CMK (cell line): ENCODE measurements at places on chromosomes 7 and 10.

GRCh38 chr7:102244601-102245000 is 42.1 kb upstream of the SH2B2 start:
- no peak for DNase-seq

GRCh38 chr7:281637-282036 is 8.3 kb upstream of the FOXL3 start:
- no peak for DNase-seq

DNA sequence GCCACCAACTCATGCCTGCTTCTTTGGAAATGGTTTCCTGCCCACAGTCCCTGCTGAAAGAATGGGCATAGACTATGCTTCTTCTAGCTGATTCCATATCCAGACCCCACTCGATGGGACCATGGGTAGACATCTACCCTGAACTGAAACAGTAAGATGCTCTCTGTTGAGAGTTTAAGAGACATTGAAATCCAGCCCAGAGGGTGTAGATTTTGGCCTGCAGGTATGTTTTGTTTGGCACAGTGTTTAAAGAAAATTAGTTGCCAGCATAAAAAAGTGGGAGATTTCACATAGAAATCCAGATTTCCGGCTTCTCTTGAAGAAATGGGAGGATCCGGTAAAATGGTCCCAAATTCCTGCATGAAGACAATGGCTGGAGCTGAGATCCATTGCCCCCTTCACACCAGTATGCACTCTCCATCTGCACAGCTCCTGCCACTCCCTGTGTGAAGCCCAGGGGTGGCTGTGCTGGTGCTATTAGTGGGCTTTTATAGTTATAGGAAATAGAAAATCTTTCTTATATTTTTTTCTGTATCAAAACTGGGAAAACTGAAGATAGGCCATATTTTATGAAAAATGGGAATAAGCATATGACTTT is 218.1 kb downstream of the PTEN start:
- no peak for DNase-seq

GRCh38 chr7:38368191-38368605 is 94.8 kb upstream of the TARP start:
- DNase-seq: no peak

GRCh38 chr10:69878038-69878437 is 76.3 kb downstream of the COL13A1 start:
- DNase-seq: no peak

GRCh38 chr10:55629793-55630490 is 731.1 kb downstream of the ZWINT start:
- DNase-seq: no peak

GRCh38 chr7:143892527-143893300 is 9.3 kb downstream of the TCAF1 start:
- DNase-seq: no peak

- no peak for DNase-seq
Observed at GRCh38 chr10:23291551-23292334, 52.9 kb downstream of the C10orf67 start.

DNA sequence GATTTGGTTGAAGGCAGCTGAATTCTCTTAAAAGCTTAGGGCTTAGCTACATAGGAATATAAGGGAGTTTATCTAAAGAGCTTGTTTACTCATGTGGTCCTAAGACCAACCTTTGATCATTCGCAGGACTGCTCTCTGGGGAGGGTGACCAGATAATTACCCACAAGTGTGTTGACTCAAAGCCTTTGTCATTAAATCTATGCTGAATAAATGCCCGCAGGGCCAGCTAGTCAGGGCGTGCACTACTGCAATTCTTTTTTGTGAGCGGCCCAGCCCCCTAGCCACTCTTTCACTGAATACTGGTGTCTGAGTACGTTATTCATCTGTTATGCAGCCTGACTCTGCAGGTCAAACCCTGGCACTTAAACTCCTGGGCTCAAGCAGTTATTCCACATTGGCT is 69.6 kb downstream of the AKAP9 start:
- no peak for DNase-seq

DNA sequence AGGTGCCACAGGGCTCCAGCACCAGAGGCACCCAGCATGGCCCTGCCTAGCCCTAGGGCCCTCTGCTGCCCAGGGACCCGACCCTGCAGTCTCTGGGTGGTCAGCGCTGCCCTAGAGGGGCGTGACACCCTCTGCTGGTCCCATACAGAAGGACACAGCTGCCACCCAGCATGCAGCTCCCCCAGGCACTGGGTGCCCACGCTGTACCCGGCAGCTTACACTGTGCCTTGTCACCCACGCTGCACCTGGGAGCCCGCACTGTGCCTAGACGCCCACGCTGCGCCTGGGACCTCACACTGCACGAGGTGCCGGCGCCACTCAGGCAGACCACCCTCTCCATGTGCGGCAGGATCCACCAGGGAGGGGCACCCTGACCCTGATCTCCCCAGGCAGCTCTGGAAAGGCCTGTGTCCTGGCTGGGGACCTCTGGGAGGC is 55.2 kb downstream of the PWWP2B start:
- no peak for DNase-seq

GRCh38 chr10:16518822-16519221 is 2.9 kb downstream of the C1QL3 start:
- no peak for DNase-seq

DNA sequence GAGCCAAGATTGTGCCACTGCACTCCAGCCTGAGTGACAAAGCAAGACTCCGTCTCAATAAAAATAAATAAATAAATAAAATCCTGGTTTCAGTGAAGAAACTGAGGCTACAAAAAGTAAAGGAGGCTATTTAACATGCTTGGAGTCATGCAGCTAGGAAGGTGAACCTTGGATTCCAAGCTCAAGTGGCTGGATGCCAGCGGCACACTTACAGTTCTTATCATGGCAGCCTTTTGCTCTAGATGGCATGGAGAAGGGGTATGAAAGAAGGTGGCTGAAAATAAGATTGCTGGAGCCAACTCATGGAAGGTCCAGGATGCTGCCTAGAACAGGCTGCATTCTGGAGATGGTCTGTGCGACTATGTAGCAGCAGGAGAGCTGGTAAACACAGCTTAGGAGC is 170.0 kb downstream of the SLC25A13 start:
- no peak for DNase-seq

DNA sequence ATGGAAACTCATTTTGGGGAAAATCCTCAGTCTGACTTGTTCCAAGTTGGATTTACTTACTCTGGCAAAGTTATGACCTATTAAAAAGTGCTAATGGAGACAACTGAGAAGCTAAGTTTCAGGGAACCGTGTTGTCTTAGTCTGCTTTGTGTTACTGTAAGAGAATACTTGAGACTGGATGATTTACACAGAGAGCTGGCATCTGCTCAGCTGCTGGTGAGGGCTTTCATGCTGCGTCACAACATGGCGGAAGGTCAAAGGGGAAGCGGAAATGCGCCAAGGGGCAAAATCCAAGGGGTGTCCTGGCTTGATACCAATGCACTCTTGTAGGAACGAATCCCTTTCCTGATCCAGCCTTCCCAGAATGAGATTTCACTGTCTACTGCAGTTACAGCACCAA is 46.4 kb downstream of the MTURN start:
- no peak for DNase-seq

DNA sequence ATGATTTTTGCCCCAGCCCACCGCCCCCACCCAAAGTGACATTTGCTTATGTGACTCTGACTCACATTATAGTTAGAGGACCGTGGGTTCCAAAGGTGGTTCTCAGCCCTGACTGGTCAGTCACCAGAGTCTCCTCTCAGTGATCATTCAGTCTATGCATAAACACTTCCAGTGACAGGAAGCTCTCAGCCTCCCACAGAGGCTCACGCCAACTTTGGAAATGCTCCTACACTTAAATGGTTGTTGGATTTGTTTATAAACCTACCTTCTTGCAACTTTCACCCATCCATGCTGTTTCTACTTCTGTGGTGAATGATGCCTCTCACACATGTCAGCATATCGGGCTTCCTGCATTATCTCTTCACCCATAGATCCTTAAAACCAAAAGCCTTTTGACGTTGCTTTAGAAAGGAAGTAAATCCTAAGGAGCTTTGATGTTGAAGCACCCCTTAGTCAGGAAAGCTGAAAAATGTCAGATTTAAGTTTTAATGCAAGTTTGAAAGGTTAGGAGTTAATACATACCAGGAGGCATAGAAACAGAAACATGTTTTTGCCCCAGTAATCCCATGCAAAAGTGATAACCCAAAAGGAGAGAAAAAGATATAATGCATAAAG is 46.5 kb upstream of the FGL2 start:
- DNase-seq: no peak

DNA sequence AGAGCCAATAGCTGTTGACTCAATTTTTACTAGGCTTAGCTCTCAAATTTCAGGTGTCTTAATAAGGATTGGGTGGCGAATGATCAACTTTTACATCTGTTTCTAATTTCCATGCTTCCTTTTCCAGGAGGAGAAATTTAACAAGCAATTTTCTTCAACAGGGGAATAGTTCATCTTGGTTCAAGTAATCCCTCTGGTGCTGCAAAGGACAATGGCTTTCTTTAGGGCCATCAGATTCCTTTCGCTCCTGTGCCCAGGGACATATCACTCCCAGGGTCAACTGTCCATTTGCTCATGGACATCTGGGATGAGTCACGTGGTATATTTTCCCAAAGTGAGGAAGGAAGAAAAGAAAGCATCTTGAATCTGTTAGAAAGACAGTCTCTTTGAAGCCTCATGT is 313.3 kb downstream of the FRMD4A start:
- no peak for DNase-seq

GRCh38 chr10:36094096-36094495 is 452.0 kb upstream of the FZD8 start:
- DNase-seq: no peak

GRCh38 chr10:103737735-103738367 is 117.5 kb downstream of the SH3PXD2A start:
- DNase-seq: no peak

DNA sequence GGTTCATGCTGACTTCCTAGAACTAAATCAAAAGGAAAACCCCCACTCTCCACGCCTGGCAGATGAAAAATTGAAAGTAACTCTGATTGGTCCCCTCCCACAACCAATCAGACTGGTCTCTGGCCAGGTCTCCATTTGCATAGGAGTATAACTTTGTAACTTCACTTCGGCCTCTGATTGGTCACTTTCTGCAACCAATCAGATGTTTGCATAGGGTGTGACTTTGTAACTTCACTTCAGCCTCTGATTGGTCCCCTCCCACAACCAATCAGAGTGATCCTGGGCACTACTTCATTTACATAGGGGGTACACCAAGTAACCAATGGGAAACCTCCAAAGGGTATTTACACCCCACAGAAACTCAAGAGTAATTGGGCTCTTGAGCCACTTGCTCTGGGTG is 306.6 kb upstream of the PFKP start:
- no peak for DNase-seq
